RWPE2 (cell line): ENCODE measurements at places on chromosomes 1 and 21.

DNA sequence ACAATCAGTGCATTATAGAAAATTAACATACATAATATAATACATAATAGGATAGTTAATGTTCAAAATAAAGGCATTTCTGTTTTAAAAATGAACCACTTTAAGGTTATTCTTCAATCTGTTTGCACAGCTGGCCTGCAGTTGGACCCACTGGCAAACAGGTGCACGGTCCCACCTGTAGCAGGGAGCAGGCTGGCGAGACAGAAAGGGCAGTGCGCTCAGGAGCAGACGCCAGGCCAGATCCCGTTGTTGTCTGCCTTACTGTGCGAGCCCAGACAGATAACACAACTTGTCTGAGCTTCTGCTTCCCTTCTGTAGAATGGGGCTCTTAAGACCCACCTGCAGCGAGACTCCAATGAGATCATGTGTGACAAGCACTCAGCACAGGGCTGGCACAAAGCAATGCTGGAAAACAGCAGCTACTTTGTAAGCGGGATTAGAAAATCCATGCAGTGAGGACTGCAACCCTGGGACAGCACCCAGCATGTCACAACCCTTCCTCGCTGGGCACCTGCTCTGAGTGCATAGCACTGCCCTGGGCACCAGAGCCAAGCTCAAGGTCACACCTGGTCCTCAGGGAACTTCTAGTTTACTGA, 33.5 kb downstream of the VPS26C start:
- no peak for DNase-seq

- no peak for DNase-seq
Observed at GRCh38 chr21:35081861-35082260, 32.8 kb upstream of the RUNX1 start.

DNA sequence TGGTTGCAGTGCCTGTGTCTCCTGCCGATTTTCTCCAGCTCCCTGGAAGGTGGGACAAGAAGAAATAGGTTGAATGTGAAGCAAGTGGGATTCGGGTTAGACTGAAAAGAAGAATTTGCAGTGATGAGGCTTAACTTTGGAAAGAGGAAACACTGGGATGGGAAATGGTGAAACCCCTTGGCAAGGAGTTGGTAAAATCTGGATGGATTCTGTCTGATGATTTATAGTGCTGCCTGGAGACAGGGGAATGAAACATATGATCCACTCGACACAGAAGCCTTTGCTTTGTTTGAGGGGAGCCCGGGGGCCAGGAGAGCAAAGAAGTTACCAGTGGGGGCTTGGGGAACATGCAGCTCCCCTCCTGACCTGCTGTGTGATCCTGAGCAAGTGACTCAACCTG, 67.2 kb downstream of the UBIAD1 start:
- DNase-seq = no peak

DNA sequence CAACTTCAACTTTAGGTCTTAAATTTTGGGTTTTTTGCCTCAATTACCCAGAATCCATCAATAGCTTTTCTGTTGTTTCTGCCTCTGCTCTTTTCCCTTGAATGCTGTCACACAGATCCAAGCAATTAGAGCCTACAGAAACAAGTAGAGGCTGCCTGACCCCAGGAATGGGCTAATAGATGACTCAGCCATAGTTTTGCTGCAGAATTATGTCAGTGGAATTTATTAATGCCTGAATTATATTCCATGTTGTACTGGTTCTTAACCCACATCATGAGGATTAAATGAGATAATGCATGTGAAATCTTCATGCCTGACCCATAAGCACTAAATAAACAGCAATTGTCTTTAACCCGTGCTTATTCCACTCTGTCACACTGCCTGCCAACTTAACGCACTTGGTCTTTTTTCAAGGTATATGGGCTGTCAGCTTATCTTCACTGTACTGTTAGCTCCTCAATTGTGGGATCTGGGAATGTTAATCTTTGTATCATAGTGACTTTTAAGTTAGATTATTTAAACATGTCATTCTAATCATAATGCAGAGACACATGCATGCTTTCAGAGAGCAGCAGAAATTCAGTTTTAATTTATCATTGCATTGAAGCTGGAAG, 213.3 kb downstream of the ROR1 start:
- no peak for DNase-seq

- DNase-seq = no peak
Observed at GRCh38 chr1:168553680-168554553, 10.1 kb upstream of the XCL2 start.

DNA sequence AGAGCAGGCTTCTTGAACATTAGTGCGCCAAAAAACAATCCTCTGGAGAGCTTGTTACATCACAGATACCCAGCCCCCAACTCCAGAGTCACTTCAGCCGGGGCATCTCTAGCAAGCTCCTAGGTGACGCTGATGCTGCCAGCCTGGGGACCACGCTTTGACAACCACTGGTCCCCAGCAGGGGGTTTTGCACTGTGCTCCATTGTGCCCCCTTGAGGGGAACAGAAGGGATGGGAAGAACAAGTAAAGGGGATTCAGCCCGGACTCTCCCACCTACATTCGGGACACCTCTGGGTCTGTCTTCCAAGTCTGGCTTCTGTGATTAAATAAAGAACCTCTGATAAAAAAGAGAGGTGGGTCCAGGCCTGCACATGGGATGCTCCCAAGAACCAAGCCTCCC, 60.4 kb downstream of the ATP5PO start:
- no peak for DNase-seq

DNA sequence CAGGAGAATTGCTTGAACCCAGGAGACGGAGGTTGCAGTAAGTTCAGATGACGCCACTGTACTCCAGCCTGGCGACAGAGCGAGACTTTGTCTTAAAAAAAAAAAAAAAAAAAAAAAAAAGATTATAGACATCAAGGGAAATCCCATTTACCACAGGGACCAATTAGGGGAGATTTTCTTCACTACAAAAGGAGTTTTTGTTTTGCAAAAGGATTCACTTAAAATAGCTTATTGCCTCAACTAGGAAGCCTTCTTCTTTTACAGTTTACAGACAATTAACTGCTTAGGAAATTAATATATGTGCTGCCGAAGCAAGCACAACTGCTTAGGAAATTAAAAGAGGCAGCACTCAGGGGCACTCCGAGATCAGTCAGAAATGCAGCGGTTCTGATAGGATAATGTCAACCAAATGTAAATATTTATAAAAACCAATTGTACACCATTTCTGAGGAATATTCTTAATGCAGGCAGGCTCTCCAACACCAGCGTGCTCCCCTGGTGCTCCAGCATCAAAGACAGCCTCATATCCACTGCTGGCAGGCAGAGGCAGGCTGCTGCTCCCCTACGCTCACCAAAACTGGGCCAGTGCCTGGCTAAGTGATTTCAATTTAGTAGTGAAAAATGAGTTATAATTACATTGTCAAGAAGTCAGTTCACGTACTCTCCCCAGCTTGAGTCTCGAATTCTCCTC, 107.9 kb upstream of the RAB4A start:
- DNase-seq = no peak

GRCh38 chr1:40782371-40782956, 1.1 kb upstream of the KCNQ4 start:
- DNase-seq = no peak

DNA sequence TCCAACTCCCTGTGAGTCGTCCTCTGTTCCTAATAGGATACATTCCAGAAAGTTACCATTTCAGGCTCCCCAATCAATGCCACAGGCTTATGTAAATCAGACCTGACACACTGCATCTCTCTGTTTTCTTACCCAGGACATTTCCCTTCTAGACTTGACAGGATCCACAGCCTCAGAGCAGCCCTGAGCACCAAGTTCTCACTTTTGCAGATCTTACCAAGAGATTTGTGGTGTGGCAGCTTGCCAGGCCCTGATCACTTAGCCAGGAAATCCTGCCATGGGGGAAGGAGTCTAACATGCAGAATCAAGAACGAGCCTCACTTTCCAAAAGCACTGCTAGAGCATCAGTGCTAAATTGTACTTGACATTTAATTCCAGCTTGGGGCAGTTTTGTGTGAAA, 202.9 kb downstream of the TBX15 start:
- no peak for DNase-seq

- no peak for DNase-seq
Observed at GRCh38 chr1:3128431-3129132, 59.6 kb downstream of the PRDM16 start.

GRCh38 chr21:46018615-46019014, 37.0 kb downstream of the COL6A1 start:
- DNase-seq = no peak

DNA sequence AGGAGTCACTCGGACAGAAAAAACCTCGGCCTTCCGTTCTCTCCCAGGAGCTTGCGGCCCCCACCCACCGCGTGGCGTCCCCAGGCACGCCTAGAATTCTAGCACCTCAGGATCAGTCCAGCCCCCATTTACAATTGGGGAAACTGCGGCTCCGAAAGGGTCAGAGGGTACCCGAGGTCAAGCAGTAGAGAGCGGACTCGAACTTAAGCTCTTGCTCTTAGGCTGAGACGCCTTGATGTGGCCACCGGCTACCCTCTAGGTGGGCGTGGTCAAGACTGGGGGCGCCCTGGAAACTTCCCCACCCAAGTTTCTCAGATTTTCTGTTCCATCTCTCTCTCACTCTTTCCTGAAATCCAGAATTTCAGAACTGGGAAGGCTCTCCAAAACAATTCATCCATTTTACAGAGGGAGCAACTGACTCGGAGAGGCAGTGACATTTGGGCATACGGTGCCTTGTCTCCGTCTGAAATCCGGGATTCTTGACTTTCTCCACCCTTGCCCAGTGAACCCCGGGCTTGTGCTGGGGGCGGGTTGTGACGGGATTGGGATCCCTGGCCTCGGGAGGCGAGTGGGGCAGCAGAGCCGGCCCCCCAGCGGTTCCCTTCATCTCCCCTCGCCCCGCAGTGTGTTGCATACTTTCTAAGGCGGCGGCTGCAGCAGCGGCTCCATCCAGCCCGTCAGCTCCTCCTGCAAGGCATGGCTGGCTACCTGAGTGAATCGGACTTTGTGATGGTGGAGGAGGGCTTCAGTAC, 777 bp downstream of the AZIN2 start:
- DNase-seq = no peak

DNA sequence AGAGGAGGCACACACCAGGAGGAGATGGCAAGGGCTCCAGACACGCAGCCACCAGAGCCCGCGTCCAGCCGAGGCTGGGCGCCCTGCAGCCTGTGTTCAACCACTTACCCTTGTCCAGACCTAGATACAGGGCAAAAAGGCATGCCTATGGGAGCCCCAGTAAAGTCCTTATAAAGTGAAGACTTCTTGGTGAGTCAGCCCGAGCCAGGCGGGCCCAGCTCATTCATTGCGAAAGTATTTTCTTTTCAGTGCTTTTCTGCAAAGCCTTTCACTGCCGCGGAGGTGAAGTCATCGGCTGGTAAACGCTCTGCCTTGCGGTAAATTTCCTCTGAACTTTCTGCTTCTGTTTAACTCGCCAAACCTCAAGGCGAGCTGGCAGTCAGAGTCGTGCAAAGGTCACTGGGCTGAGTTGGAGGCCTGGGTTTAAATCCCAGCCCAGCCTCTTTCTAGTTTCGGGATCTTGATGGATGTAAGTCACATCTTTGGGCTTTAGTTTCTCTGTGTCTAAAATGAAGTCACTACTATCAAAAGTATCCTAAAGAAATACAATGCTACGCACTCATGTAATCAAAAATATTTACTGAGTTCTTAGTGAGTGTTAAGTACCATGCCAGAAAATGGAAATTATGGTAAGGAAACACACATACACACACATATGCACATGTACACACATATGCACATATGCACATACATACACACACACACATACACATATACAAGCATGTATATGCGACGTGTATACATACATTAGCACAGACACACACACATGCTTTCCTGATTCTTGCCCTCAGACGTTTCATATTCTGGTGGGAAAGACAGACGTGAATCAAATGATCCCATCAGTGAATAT, 54.7 kb upstream of the IFFO2 start:
- peak; percentile 90 for DNase-seq

DNA sequence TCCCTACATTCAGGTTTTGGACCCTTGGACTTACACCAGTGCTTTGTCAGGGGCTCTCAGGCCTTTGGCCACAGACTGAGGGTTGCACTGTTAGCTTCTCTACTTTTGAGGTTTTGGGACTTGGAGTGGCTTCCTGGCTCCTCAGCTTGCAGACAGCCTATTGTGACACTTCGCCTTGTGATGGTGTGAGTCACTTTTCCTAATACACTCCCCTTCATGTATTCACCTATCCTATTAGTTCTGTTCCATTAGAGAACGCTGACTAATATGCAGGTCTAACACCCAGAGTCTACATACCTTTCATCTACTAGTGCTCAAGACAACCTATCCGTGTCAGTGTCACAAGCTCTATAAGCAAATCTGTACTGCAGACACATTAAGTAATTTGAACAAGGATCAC, 605.3 kb downstream of the KCNT2 start:
- DNase-seq = no peak

DNA sequence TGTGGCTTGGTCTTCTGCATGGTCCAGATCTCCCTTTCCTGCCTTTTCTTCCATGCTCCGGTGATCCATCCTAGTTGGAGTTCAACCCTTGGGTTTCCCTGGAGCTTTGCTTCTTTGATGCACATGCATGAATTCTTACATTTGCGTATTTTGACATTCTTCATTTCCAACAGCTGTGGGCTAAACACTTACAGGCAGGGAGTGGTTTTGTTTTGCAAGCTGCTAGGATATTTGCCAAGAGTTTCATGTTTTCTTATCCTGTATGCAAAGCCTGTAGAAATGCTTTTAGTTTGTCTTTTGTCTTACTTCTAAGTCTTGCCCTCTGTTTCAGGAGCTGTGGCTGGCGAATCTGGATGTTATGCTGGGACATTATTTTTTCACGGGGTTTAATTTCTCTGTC, 90.3 kb upstream of the PAXBP1 start:
- no peak for DNase-seq

- no peak for DNase-seq
Observed at GRCh38 chr1:100936194-100936967, 40.5 kb downstream of the SLC30A7 start.

GRCh38 chr1:62908168-62908695, 124.3 kb downstream of the ATG4C start:
- DNase-seq = no peak

- DNase-seq = no peak
Observed at GRCh38 chr1:114345930-114346479, 165.0 kb downstream of the TRIM33 start.

DNA sequence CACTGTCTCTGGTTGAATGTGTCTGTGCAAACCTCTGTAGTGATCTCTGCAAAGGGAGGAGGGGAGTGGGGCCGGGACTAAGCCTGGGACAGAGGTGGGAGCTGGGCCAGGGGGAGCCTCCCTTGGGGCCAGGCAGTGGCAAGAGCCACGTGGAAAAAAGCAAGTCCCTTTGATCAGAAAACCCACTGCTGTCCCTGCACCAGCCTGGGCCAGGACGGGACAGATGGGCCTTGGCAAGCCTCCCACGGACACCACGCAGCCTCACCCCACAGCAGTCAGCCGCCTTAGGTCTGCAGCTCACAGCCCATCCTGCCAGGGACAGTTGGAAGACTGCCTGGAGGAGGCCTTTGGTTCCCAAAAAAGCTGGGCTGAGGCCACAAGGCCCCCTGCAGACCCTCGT, 11.7 kb upstream of the TRAPPC10 start:
- no peak for DNase-seq

GRCh38 chr1:225995919-225996864, 3.0 kb downstream of the SDE2 start:
- no peak for DNase-seq
